ENCODE measurements at places on chromosomes 16 and 17.

GRCh38 chr16:86508028-86508946 lies 2.0 kb upstream of the FOXF1 start:
- DNase-seq = no peak

DNA sequence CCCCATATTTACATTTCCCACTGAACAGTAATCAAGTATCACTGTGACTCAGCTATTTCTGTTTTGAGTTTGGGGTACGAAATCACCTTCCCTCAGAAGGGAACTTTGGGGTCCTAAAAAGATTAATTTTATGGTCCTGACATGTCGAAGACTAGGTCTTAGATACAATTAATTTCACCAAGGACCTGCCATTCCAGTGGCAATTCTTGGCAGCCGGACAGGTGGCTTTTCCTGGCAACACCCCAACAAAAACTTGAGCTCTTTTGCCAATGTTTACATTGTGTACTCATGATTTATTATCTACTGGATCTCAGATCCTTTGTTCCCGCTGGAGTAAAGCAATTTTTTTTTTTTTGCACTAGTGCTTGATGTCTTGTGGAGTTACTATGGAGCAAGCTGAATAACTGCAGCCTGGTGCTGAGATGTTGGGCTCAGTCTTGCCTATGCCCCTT lies 14.4 kb downstream of the SLFN5 start:
- no peak for DNase-seq

- DNase-seq = no peak
Observed at GRCh38 chr16:64346080-64346479, 775.8 kb downstream of the CDH11 start.

DNA sequence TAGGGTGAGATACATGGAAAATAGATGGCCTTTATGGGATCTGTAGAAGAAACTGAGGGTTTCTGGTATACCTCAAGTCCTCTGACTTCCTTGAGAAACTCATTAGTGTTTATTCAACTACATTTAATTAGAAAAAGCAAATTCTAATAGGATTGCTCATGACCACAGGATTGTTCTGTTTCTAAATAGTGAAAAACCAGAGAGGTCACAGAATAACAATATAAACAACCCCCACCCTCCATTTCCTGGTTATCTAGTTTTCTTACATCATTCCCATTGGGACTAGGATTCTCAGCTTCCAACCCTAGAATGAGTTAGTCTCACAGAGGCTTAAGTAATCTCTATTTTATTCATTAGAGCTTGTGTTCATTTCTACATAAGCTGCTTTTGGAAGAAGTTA lies 30.0 kb downstream of the SF3B3 start:
- no peak for DNase-seq

- no peak for DNase-seq
Observed at GRCh38 chr16:47144559-47144877, 773 bp upstream of the NETO2 start.

DNA sequence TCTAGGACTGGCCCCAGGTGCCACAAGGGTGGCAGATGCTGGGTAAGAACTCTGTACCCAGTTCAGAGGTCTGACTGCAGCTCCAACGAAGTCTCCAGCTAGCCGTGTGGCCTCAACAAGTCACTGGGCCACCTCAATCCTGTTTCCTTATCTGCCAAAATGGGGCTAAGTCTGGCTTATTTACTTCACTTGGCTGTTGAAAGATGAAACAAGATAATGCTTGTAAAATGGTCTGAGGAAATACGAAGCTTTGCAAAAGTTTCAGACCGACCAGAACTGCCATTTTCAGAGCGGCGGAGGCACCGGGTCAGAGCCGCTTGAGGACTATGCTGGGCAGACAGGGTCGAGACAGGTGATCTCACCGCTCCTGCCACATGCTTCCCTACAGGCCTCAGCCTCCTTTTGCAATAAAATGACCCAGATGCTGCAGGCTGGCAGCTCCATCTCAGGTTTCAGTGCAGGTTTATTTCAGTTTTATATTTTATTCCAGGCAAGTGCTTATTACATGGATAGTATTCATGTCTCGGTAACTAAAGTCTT lies 17.2 kb downstream of the MNT start:
- DNase-seq = no peak

DNA sequence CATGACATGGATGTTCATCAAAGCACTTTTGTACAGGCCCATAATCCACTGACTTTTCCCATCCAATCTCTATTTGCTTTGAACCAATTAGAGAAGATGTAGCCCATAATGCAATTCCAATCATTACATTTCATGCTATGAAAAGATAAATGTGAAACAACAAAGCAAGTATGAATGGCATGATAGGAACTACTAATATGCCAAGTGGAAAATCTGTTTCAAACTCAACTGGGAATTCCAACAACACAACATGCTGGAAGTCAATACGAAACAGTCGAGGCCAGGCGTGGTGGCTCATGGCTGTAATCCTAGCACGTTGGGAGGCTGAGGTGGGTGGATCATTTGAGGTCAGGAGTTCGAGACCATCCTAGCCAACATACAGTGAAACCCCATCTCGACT lies 39.6 kb upstream of the TMEM97 start:
- DNase-seq = no peak

DNA sequence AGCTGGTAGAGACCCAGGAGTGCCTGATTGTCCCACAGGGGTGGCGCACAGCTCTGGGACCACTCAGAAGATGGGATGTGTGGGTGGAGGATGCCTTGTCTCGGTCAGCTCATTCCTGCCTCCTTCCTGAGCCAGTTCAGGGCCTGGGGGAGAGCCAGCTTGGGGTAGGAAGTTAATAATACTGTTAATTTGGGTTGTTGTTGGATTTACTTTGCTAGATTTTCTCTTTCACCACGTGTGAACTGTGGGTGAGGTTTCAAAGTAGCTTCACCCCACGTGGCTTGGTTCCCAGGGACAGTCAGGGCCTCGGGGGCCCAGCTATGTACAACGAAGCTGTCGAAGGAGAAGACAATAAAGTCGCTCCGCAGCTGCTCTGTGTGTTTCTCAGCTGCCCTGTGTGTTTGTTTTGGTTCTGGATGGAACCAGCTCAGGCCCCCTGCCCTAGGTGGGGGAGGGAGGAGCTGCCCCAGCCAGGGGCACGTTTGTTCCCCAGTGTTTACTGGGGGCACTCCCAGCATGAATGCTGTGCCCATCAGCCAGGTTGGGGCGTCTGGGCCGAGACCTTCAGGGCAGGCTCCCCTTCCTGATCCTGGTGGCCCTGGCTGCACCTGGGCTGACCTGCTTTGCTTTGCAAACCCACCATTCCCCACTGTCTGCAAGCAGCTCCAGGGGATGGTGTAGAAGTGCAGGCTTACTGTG lies 2.3 kb downstream of the NUDT16L1 start:
- DNase-seq = no peak

- no peak for DNase-seq
Observed at GRCh38 chr17:691423-691822, 23.2 kb downstream of the VPS53 start.

GRCh38 chr16:81165411-81166097 lies 69.4 kb upstream of the GCSH start:
- no peak for DNase-seq

DNA sequence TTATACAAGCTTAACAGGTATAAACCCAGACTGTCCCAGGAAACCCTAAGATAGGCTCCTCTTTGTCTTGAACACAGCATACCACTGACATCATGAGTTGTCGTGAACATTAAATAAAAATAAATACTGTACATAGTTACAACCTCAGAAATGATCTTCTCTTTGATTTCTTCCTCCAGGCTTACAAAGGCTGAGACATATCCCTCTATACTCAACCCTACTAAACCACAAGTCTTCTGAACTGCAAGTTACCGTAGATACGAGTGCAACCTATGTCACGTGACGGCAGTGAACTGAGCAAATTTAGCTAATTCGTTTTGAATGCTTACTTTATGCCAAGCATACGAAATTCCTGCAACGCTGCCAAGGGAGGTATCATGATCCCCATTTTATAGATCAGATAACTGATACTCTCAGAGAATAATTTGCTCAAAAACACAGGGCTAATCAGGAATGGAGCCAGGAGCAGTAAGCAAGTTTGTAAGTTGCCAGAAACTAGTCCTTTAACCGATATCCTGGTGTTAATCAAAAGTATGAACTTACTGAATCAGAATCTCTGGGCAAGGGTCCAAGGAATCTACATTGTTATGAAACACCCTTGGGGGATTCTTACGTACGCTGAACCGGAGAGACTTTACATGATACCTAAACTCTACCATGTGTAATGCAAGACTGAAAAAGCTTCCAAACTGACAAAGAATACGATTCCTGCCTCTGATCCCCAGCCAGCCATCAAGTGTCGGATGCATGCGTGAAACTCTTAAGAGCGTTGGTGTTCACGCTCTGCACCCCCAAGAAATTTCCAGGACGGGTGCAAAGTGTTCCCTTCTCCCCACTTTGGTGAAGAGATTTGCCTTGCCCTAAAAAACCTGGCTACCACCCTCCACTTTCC lies 106.2 kb downstream of the XYLT1 start:
- no peak for DNase-seq

DNA sequence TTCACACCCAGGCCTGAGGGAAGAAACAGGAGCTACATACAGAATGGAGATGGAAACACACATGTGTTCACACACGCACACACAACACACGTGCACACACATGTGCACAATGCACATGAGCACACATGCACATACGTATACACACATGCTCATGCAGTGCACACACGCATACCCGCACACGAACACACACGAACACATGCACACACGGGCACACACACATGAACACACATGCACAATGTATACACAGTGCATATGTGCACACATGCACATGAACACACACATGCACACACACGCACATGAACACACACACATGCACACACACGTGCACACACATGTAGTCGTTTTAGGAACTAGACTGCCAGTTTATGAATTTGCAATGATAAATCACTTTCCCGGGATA lies 49.3 kb upstream of the CDR2 start:
- DNase-seq = no peak

DNA sequence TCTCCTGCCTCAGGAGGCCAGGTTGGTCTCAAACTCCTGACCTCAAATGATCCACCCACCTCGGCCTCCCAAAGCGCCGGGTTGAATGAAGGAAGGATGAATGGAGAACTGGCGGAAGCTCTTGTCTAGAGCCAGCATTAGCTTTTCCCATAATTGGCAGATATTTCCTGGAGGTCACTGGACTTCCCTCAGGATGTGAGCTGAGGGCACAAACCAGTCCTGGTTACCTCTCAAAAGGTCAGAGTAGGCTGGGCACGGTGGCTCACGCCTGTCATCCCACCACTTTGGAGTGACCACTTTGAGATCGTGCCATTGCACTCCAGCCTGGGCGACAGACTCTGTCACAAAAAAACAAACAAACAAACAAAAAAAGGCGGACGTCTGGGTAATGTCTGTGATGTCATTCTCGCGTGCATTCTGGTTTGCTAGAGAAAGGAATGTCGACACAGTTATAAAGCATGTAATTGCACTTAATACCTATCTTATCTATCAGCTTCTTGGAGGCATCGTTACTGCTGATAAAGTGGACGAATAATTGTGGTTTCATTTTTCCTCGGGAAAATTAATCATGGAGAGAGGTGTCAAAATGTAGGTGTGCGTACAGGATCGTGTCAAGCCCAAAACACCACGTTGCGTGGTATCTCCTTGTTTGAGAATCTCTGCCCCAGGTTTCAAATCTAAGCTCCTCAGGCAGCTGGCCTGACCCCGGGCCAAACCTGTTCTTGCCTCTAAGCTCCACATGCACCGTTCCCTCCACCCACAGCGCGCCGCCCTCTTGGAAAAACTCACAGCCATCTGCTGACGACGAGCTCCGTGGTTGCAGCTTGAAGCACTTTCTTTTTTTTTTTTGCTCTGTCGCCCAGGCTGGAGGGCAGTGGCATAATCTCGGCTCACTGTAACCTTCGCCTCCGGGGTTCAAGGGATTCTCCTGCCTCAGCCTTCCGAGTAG lies 6.4 kb upstream of the CRK start:
- no peak for DNase-seq

DNA sequence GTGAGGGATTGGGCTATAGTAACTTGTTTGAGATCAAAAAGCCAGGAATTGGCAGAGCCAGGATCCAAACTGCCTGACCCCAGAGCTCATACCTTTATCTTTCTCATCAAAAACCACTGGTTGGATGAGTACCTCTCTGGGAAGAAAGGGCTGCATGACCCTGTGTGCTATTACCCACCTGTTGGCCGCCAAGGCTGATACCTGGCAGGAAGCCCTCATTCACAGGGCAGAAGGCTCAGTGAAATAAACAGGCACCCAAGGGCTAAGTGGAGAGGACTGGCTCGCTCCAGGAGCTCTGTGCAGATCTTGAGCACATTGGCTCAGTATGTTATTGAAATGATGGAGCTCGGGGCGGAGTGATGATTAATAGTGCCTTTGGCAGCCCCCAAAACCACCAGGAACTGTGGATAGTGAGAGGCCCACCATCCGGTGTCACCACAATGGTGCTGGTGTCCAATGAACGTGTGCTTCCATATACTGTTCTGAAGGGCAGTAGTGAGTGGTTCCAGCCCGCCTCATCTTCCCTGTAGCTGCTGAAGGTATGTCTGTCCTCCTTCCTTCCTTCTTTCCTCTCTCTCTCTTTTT lies 197.6 kb downstream of the MSI2 start:
- no peak for DNase-seq

DNA sequence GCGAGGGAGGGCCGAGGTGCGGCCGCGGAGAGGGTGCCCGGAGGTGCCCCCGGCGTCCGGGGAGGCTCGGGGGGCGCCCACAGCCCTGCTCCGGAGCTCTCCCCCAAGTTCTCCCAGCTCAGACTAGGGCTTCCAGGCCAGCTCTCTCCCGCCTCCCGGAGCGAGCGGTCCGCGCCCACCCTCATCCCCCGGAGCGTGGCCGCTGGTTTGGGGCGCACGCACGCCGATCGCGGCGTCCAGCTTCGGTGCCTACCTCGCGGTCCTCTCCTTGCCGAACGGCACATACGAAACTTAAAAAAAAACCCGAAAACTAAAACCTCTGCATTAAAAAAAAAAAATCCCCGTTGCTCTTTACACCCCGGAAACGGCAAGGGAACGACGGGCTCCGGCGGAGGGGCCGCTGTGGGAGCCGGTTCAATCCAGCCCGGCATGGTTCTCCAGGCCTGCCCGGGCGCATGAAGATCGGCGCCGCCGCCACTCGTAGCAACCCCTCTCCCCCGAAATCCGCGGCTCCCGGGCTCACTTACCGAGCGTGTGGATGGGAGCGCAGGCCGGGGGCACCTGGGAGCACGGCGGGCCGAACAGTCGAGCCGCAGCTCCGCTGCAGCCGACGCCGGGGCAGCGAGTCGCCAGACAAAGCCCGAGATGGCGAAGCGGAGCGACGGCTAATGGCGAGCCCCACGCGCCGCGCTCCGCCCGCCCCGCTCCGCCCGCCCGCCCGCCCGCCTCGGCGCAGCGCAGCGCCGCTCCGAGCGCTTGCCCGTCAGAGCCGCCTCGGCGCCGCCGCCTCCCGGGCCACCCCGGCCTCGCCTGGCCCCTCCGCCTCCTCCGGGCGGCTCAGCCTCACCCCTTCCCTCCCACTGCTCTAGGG lies 973 bp upstream of the UBTF start:
- DNase-seq = no peak
